Fibroblast of lung (primary cell): ENCODE measurements at places on chromosomes 5 and 9. TPM values are rescaled to one million over a fixed set of nuclear protein-coding genes. Genes with fewer than 3 reads are reported as not detected.

RPL7A gene
- 1,820 and 2,853 TPM in 2 replicates for total RNA-seq

PCDHB10 gene
- total RNA-seq = 0.77 and 2.0 TPM in 2 replicates

HACD4 gene
- total RNA-seq = 12.3 and 24.9 TPM in 2 replicates

PPP3R2 gene
- total RNA-seq = not detected in 2 replicates

OLFML2A gene
- 30.6 and 33.7 TPM in 2 replicates for total RNA-seq

ZNF879 gene
- 6.2 and 7.1 TPM in 2 replicates for total RNA-seq

GPR150 gene
- total RNA-seq = under 0.01 and 0.33 TPM in 2 replicates

DOK3 gene
- 0.99 and 2.1 TPM in 2 replicates for total RNA-seq

TNFSF8 gene
- total RNA-seq = not detected in 2 replicates
